Upper lobe of right lung (tissue), 1 donor: ENCODE measurements at places on chromosomes 16 and 17. TPM values are rescaled to one million over a fixed set of nuclear protein-coding genes. Genes with fewer than 3 reads are reported as not detected.

ADAD2 gene
- 0.52 TPM for total RNA-seq

ZNF205 gene
- 11.7 TPM for total RNA-seq

ATXN7L3 gene
- 65.0 TPM for total RNA-seq

SP2 gene
- total RNA-seq = 16.9 TPM

CDH8 gene
- total RNA-seq = 0.78 TPM

KRT34 gene
- not detected for total RNA-seq

KRT31 gene
- total RNA-seq = not detected

SMARCD2 gene
- total RNA-seq = 74.6 TPM

EXOC3L1 gene
- total RNA-seq = 17.1 TPM

TEDC2 gene
- not detected for total RNA-seq

SRSF2 gene
- total RNA-seq = 145 TPM

KLHL10 gene
- 0.29 TPM for total RNA-seq

TMEM100 gene
- 279 TPM for total RNA-seq

OR2C1 gene
- total RNA-seq = not detected

KRTAP3-1 gene
- not detected for total RNA-seq

PRSS21 gene
- total RNA-seq = 17.1 TPM

CCL7 gene
- not detected for total RNA-seq

C1QTNF8 gene
- not detected for total RNA-seq

PTX4 gene
- not detected for total RNA-seq

CWC25 gene
- 22.2 TPM for total RNA-seq

GRAPL gene
- 16.6 TPM for total RNA-seq

DPEP2 gene
- 16.4 TPM for total RNA-seq

KRTAP9-2 gene
- not detected for total RNA-seq

CCDC154 gene
- 4.1 TPM for total RNA-seq

TP53TG3E gene
- not detected for total RNA-seq

GFER gene
- total RNA-seq = 23.1 TPM

CBX4 gene
- 20.2 TPM for total RNA-seq

SMCR8 gene
- 25.2 TPM for total RNA-seq

DHRS7C gene
- total RNA-seq = not detected

LPO gene
- not detected for total RNA-seq

KRTAP1-1 gene
- not detected for total RNA-seq

SLC16A13 gene
- total RNA-seq = 10.1 TPM

ITGB4 gene
- total RNA-seq = 82.2 TPM

TNFRSF17 gene
- total RNA-seq = 0.41 TPM

TSPOAP1 gene
- 21.0 TPM for total RNA-seq

PRAC1 gene
- not detected for total RNA-seq

CCL3 gene
- 9.9 TPM for total RNA-seq

MYH1 gene
- 0.81 TPM for total RNA-seq

ATP5PD gene
- 155 TPM for total RNA-seq

TBC1D3L gene
- 21.8 TPM for total RNA-seq

MAP2K4 gene
- total RNA-seq = 36.5 TPM

RAMP2 gene
- total RNA-seq = 114 TPM

MT1G gene
- total RNA-seq = 23.7 TPM

NCBP3 gene
- total RNA-seq = 34.9 TPM

BCO1 gene
- 0.75 TPM for total RNA-seq

CES3 gene
- total RNA-seq = 3.4 TPM

KRT12 gene
- not detected for total RNA-seq

NPIPA3 gene
- 3.2 TPM for total RNA-seq

SAMD14 gene
- total RNA-seq = 21.5 TPM

BCKDK gene
- 33.3 TPM for total RNA-seq
